ENCODE measurements at places on chromosomes 5 and 9.

DNA sequence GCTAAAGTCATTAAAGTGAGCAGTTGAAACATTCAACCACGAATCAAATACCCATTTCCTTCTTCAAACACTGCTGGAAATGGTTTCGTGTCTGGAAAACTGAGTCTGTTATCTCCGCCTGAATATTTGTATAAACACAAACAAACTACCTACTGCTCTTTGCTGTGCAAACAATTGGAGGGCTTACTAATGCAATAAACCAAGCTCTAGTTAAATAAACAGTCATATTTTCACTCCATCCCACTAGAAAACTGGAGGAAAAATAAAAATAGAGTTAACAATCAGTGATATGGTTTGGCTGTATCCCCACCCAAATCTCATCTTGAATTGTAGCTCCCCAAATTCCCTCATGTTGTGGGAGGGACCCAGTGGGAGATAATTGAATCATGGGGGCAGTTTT is 397.6 kb downstream of the RASEF start:
- DNase-seq: no peak

- no peak for DNase-seq
These were observed 79.7 kb downstream of the HMCN2 start for GRCh38 chr9:130345009-130345896.

DNA sequence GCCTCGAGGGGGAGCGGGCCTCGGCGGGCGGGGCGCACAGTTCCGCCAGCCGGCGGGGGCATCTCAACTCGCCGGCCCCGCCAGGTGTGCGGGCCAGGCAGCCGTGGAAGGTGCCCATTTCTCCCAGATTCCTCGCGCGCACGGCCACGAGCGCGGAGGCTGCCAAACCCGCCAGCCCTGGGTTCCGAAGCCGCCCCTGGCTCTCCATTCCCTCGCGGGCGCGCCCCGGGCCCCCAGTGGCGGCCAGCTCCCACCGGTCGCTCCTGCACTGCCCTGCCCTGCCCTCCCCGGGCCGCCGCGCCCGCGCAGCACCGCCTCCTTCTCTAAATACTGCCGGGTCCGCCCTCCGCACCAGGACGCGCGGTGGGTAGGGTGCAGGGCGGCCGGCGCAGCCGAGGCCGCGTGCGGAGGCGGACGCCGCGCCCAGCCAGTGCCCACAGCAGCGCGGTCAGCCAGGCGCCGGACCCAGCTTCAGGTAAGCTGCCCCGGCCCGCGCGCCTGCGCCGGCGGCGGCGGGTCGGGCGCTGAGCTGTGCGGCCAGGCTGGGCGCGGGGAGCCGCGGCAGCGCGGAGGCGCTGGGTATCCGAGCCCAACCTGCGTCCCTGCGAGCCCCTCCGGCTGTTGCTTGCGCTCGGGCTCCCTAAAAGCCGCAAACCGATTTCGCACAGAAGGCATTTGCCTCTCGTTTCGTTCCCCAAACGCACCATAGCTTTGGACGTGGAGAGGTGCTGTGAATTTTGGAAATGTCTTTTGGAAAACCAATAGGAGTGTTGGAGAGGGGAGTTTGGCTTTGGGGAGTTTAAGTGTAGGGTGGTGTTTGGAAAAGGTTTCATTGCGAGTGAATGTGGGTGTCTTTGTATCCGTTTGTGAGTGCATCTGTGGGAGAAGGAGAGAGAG is at the start of gene TMEM171:
Gene TMEM171 (plus strand): TSS at position 354 of the 897 bp plus-strand sequence. CDS start 2,799 bp downstream, outside the sequence.
- DNase-seq: no peak

DNA sequence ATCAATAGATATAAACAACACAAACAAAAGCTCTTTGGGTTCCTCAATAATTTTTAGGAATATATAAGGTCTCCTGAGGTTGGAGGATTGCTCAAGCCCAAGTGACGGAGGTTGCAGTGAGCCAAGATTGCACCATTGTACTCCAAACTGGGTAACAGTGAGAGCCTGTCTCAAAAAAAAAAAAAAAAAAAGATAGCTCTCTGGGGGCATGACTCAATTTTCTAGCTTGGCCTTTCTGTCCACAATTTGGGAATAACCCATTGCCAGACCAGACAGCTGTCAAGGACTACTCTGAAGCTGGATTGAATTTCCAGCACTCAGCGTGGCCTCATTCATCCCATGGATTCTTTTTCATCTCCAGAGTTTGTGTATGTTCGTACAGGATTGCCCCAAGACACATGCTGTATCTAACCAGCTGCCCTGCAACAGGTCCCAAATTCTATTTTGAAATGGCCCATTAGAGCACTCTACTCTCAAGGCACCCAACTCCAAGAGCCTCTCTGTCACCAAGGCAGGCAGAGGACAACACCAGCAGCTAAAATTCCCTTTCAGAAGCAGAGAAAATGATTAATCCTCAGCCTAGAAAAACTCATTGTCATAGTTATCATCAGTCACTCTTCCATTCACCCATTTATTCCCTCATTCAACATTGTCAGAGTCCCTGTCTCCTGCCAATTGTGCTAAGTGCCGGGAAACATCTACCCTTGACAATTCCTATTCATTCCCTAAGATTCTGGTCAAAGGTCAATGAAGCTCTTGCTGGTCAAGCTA is 8.7 kb downstream of the FAM193B start:
- no peak for DNase-seq

DNA sequence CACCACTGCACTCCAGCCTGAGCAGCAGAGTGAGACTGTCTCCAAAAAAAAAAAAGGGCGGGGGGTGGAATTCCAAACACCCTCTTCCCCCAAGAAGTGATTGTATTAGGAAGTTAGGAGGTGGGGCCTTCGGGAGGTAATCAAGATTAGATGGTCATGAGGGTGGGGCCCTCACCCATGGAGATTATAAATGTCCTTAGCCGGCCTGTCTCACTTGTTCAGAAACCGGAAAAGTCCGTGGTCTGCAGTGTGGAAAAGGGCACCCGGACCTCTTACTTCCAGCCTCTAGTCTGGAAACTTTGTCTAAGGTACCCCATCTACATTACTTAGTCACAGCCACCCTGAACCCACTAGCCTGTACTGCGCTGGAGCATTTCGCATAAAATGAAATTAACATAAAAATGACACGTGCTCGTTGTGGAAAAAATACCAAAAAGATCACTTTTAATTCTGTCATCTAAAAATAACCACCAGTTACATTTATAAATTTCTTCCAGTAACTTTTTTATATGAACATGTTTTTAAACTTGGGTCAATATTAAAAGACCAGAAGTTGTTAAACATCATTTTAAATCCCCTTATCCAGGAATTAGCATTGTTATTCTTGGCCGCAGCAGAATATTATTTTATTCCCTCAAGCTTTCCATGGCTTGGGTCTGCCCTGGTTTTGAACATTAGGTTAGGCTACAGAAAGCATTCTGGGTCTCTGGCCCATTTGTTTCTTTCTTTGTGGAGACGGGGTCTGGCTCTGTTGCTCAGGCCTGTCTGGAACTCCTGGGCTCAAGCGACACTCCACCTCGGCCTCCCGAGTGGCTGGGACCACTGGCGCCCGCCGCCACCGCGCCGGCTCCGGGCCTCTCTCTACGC is 1.2 kb upstream of the CKS2 start:
- DNase-seq: no peak

GRCh38 chr9:89021154-89021803 is 30.0 kb downstream of the S1PR3 start:
- no peak for DNase-seq

GRCh38 chr9:99176527-99177013 is 45.2 kb downstream of the ALG2 start:
- DNase-seq: no peak

DNA sequence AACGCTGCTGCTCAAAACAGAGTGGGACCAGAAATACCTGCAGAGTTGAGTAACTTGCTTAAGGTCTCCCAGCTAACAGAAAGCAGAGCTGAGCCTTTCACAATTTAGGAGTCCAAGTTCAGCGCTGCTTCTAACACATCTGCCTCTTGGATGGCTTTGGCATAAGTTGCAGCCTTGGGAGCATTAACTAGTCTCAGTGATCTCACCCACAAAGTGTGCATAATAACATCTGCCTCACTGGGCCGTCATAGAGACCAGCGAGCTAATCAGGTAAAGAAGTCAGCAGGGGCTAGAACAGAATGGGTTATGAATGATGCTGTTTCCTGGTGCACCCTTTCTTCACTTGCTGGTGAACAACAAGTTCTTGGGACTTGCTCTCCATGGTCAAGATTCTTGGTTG is 36.5 kb downstream of the WWC1 start:
- no peak for DNase-seq

DNA sequence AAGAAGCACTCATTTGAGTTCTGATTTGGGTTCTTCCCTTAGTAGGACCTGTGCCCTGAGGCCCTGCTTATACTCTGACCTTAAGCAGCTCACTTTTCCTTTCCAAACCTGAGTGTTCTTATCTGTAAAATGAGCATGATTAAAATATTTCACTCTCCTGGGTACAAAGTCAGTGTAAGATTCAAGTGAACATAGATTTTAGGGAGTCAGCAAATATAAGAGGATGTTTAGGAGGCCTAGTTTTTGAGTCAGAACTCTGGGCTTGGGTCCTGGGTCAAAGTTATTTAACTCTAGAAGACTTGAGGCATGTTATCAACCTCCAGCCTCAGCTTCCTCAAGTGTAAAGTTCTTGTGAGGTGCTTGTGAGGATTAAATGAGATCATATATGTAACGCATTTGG is 8.7 kb upstream of the SPARC start:
- no peak for DNase-seq

DNA sequence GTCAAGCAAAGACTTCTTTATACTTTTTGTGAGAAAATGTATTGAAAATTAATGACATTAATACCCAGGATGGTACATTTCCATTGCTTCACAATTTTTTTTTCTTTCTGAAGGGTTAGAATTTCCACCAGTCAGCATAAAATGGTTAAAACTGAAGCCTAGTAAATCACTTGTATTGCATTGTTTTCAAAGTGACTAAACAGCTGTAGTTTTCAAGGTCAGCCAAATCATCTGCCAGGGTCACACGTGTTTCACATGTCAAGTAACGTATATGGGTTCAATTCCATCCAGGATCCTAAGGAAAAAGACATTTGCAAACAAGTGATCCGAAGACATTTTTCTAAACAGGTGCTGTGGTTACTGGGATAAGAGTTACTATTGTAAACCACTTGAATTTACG is 574.2 kb downstream of the RAB3C start:
- no peak for DNase-seq

GRCh38 chr9:14063756-14064155 is 250.2 kb downstream of the NFIB start:
- no peak for DNase-seq

- no peak for DNase-seq
These were observed 4.0 kb upstream of the FCHO2 start for GRCh38 chr5:72951671-72952468.

GRCh38 chr5:60821488-60822284 is 22.4 kb downstream of the ELOVL7 start:
- no peak for DNase-seq

DNA sequence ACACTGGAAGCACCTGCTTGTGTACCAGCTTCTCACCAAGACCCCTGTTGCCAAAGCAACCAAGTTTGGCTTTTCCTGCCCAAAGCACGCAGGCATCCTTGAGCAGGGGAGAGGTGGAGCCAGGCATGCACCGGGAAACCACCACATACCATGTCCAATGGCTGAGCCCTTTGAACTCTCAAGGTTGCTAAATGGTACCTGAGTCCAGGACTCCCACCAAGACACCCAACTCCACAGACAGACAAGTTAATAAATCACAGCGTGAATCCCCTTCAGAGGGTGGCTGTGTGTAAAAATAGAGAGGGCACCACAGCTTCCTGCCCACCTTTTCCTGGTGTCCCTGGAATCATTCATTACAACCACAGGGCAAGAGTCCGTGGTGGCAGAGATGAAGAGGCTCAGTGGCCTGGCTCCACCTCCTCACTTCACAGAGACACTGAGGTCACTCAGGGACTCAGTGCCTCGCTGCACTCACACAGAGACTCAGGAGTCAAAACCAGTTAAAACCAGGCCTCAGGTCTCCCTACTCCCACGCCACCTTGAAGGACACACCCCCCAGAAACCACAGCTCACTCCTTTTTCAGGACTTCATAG is 143.7 kb downstream of the C5orf15 start:
- peak; percentile 16 for DNase-seq

DNA sequence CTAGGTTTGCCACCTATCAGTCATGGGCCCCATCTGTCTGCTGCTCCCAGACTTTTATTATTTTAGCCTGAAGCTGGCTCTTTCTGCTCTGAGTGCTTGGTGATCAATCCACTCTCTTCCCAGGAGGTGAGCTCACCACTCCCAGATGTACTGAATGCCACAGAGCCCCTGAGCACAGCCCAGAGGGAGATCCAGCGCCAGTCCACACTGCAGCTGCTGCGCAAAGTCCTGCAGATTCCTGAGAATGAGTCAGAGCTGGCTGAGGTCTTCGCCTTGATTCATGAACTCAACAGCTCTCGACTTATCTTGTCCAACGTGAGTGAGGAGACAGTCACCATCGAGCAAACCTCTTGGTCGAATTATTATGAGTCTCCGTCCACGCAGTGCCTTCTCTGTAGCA is 36.0 kb downstream of the HMGXB3 start:
- DNase-seq: no peak

- no peak for DNase-seq
These were observed 192.9 kb downstream of the FBXL7 start for GRCh38 chr5:15692706-15693381.
